ENCODE measurements at places on chromosomes 7 and 10.

- no peak for DNase-seq
Measured at GRCh38 chr7:69827558-69827957, 229.3 kb downstream of the AUTS2 start.

DNA sequence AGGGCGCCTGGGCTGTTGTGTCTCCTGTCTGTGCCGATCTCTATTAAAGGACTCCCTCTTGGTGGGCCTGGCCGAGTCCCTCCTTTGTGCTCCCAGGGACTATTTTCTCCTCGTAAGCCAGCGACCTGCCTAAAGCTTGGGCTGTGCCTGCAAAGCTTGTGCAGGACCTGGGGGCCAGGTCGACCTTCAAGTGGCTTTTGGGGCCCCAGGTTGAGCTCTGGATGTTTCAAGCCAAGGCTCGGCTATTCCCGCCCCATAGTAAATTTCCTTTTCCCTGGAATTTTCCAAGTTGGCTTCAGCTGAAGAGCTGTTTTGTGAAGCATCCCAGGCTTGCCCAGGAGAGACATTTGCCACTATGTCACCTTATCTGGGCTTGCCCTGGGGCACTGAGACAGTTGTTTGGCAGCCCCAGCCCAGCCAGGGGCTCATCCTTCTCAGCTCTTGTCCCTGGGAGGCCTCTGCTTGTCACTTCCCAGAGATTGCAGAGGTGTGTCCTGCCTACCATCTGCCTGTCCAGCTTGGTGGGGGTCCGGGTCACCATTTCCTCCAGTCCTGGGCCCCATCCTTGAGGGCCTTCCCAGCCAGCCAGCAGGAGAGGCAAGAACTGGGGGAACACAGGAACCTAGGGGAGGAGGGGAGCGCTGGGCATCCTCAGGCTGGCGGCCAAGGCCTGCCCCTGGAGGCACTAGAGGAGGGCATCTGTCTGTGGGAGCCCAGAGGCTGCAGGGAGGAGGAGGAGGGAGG lies 20.2 kb downstream of the ZMIZ2 start:
- DNase-seq = no peak

- no peak for DNase-seq
Measured at GRCh38 chr7:106038916-106039315, 73.2 kb downstream of the SYPL1 start.

- no peak for DNase-seq
Measured at GRCh38 chr7:28800150-28800549, 158.0 kb downstream of the TRIL start.

DNA sequence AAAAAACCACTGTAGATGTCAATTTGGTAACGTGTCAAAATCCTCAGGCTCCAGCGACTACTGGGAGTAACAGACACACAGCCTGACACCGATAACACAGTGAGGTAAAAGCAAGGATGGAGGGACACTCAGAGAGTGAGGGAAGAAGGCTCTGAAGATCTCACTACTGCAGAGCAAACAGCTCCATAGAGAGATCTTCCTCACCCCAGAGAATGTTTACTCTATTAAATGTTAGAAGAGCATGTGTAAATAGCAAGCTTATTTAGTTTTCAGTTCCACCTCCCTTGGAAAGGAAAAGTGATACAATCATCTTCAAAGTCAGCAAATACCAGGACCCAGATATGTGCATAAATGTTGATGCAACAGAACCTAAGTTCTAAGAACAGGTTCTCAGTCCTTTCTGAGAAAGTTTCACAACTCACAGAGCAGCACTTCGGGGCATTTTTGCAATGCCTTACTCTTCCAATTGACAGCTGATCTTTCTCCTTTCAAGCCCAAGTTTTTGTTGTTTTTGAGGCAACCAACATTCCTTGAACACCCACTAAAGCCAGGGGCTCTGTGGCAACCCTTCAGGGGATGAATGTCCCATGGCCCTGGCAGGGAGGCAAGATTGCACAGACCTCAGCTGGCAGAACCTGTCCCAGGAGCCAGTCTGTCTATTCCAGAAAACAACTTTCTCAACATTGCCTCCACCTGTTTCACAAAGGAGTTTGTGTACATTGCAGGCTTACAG lies 177.4 kb downstream of the SFMBT2 start:
- no peak for DNase-seq

GRCh38 chr7:41885078-41885477 lies 182.2 kb upstream of the INHBA start:
- no peak for DNase-seq

GRCh38 chr10:124484661-124485060 lies 23.0 kb downstream of the LHPP start:
- no peak for DNase-seq

DNA sequence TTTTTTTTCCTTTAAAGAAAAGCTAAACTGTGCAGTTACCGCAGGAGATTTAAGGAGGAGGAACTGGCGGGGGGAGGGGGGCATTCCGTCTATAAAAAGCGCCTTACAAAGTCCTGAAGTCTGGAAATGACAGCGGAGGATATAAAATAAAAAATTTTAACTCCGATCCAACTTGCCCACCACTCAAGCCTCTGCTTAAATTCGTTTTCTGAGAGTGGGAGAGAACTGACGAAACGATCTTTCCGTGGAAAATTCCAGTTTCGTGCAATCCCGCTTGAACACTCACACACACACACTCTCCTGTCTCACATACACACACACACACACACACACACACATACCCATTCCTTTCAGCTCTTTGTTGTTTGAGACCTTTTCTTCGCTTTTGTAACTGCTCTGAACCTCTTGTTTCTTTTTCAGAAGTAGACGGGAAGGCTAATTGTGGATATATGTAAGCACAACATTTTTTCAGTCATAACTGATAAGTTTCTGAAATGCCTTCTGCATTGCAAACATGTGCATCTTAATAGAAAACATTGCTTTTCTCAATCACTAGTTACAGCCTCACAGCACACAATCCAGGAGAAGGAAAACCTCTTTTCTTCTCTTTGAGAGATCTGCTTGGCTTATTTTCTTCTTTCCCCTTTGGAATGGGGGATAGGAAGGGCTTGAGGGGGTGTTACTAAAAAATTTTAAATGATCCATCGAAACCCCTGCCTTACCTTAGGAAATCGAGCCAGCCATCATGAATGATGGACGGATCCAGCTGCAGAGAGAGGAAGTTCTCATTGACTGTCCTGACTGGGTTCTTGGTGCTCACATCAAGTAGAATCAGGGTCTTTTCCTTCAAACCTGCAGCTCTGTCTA lies 628 bp downstream of the HPSE2 start:
- no peak for DNase-seq

DNA sequence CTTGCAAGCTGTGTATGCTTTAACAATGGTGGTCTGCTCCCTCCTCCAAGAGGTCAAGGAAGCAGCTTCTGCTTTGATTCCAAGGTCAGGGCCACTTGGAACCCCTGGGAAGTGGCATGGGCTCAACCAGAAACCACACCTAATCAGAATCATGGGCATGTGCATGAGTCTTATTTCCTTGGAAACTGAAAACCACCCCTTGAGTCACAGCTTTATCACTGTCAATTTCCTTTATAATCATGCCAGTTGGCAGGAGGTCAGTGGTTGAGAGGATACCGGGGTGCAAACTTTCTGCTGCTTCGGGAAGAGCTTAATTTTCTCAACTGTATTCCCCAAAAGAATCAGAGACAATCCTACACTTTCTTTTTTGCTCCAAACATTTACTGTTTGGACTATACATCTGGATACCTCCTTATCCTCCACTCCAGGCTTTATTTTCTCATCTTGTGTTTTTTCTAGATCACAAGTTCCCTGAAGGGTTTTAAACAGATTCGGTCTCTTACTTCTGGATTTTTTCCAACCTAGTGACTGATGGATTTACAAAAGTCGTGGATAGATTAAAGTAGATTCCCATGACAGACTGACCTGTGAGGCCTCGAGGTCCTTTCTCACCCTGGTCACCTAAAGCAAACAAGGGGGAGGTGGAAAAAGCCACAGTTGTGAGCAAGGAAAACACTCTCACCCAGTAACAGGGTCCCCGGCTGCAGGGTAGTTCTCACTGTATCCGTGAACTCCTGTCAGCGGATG lies 36.0 kb downstream of the COL17A1 start:
- DNase-seq = no peak

GRCh38 chr7:69398986-69399385 lies 199.3 kb upstream of the AUTS2 start:
- no peak for DNase-seq

DNA sequence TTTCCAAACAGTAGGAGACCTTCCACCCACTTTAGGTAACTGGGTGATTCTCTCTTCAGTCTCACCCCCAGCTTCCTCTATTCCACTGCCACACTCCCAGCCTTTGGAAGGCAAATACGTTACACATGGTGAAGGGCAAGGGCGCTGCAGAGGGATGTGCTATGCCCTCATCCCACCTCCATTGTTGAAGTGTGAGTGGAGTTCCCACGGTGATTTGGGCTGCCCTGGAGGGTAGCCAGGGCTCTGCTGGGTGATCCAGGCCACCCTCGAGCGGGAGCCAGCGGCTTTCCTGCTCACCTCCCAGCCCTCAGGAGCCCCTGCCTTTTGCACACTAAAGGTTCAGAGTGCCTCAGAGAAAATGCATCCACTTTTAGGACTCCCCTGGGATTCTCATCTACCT lies 181.1 kb downstream of the ZMYND11 start:
- DNase-seq = no peak

DNA sequence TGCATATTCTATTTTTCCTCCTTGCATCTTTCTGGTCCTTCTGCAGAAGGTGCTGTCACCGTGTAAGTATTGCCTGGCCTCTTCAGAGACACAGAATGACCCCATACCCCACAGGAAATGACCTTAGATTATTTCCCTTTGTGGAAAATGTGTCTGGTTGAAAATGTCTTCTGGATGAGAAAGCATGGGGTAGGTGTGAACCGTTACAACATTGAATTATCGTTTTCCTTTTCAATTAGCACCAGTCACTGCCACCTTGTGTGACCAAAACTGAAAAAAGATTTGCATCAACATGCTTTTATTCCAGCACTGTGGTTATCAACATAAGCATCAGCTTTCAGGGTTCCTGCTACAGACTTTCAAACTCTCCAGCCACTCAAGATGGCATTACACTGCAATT lies 58.0 kb upstream of the CELF2 start:
- DNase-seq = no peak

DNA sequence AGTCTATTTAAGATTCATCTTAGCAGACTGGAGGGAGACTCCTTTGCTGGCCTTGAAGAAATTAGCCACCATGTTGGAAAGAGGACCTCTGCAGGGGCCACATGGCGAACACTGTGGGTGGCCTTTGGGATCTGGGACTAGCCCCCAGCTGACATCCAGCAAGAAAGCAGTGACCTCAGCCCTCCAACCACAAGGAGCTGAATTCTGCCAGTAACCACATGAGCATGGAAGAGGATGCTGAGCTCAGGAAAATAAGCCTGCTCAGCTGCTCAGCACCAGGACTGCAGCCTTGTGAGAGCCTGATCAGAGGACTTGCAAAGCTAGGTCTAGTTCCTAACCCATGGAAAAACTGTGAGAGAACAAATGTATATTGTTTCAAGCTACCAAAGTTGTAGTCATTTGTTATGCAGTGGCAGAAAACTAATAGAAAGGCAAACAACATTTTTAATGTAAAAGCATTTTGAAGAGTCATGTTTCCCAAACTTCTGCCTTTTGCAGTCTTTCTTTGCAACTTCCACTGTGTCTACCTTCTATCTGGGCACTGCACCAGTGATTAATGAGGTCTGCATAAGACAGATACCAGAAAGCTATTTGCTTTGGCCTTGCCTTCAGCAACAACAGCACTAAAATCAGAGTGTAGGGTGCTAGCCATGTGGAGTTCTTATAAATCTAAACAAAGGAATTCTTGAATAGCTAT lies 183.7 kb downstream of the FGFR2 start:
- DNase-seq = no peak

- no peak for DNase-seq
Measured at GRCh38 chr10:13956826-13957225, 370.1 kb downstream of the PRPF18 start.

DNA sequence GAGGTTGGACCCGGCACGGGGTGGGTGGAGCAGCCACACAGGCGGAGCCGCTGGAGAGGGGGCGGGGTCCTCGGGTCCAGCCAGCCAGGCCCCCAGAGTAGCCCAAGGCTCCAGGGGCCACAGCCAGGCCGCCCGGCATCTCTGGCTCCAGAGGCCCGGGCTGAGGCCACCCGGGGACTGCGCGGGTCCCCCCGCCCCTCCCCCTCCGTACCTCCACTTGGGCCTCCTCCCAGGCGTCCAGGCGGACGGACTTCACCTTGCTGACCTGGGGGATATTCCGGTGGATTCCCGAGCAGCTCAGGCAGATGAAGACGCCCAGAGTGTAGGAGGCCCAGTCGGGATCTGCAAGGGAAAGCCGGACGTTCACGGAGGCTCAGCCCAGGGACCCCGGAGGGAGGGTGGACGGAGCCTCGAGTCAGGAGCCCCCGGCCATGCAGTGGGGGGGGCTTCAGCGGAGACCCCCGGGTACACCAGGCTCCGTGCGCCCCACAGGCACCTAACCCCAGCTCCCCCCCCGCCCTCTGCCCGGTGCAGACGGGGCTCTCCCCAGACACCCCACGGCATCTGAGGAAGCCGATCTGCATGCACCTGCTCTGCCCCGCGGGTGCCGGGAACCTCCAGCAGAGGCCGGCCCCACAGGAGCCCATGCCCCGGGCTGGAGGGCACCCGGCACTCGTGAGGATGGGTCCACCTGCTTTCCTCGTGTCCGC lies 19.2 kb downstream of the ADAP1 start:
- DNase-seq = no peak

DNA sequence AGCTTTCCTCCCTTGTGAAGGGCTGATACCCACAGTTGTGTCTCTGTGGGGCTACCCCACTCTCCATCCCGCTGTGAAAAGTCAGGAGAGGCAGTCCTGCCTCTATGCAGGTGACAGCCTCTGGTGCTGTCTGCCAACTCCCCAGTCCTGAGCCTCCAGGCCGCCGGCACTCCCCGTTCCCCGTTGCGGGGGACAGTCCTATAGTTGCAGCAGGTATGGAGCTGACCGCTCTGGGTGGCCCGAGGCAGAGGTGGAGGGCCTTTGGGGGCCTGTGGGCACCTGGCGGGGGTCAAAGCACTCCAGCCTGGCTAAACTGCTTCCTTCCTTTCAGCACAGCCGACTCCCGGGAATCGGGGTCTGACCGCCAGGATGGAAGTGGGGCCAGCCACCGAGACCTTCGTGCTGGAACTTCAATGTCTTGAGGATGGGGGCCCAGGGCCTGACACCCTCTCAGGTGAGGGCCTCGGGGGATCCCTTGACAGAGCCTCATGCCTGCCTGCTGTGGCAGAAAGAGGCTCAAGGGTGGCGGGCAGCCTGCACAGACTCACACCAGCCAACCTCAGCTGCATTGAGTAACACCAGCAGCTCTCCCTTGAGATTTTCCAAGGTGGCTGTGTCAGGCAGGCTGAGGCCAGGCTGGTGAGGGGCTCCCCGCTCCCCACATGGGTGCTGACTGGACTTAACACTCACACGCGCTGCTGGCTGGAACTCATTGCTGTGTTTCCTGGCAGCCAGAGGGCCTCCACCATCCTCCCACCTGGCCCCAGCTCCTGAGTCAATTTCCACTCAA lies 1.6 kb downstream of the ZNF853 start:
- DNase-seq = no peak

- no peak for DNase-seq
Measured at GRCh38 chr10:6170638-6171037, 32.1 kb upstream of the PFKFB3 start.

DNA sequence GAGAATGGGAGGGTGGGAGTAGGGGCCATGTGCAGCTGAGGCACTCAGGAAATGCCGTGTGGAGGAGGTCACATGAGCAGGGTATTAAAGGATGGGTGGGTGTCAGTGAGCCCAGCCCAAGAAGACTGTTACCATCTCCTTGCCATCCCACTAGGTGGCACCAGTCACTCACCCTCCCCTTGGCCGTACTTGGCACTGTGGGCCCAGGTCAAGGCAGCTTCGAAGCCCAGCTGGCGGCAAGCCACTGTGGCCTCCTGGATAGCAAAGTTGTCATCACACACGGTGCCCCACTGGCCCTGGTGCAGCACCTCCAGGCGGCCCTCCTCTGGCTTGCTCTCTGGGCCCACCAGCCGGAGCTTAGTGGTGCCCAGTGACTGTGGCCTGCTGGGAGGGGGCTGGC lies 5.4 kb downstream of the LOXL4 start:
- no peak for DNase-seq
